Aorta (tissue), 5 donors: ENCODE measurements at places on chromosomes 11 and 22. TPM values are rescaled to one million over a fixed set of nuclear protein-coding genes. Genes with fewer than 3 reads are reported as not detected.

The SLC43A3 gene
- total RNA-seq = 59.7 TPM

The SCGB2A2 gene
- total RNA-seq = not detected

The NAA40 gene
- total RNA-seq = 16.1 TPM

The MS4A6A gene
- 76.9 TPM for total RNA-seq

The MS4A6E gene
- 1.3 TPM for total RNA-seq

DNA sequence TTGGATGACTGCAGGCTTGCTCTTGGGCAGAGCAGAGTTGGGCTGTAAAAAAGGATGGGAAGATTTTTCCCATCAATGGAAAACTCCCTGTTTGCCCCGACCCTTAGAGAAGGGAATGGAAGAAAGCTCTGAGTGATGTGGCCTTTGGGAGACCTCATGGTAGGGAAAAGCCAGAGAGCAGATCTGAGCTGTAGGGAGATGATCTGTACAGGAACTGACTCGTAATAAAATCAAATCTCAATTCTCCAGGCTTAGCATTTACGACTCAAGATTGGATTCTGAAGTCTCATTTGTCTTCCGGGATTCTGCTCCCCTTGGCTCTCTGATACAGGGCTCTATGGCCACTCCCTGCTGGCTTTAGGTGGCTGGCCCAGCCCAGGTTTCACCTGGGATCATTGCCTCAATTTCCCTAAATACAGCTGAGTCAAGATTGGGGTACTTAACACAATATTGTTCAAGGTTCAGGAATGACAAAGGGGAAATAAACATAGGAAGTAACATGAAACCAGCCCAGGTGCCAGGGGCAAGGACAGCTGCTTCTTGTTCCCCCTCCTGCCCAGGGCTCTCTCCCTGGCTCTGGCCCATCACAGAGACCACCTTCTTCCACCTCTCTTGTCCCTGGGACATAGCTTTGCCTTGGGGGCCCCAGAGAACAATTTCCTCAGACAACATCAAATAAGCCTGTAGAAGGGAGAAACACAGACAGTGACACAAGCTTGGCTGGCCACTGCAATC, 38.4 kb upstream of the THY1 start:
- H3K4me1 ChIP-seq = no peaks in the 10 kb centered on the region
- no peak overlapping the region for H3K4me3 ChIP-seq
- H3K27ac ChIP-seq = no peak overlapping the region
- H3K27me3 ChIP-seq = no peaks in the 10 kb centered on the region
- no peaks in the 10 kb centered on the region for H3K36me3 ChIP-seq

- no peak for DNase-seq
- H3K27ac ChIP-seq = no peak overlapping the region
Observed at GRCh38 chr11:119114351-119114750, 7.0 kb upstream of the HINFP start.

- DNase-seq = no peak
- H3K36me3 ChIP-seq = no peaks in the 10 kb centered on the region
- no peak overlapping the region for H3K4me3 ChIP-seq
- H3K4me1 ChIP-seq = no peaks in the 10 kb centered on the region
Observed at GRCh38 chr11:90635151-90635550, 412.3 kb upstream of the CHORDC1 start.

GRCh38 chr11:83257761-83258168, 28.4 kb downstream of the CCDC90B start:
- peak; percentile 47 for DNase-seq
- no peaks in the 10 kb centered on the region for H3K36me3 ChIP-seq
- peak overlapping the region; percentile 12 for H3K27ac ChIP-seq
- H3K27me3 ChIP-seq = no peaks in the 10 kb centered on the region

DNA sequence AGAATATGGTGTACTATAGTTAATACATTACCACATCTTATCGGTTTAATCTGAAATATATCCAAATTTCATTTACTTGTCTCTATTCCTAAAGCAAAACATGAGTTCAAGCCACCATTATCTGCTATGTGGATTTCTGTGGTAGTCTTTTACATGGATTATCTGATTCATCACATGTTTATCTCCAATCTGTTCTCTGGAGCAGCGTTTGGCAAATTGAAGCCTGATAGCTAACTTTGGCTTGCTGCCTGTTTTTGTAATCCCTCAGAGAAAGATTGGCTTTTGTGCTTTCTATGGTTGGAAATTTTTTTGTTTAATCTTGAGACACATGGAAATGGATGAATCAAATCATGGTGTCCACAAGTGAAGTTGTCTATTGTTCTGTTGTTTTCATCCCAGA, 274.3 kb downstream of the JRKL start:
- DNase-seq = no peak
- no peaks in the 10 kb centered on the region for H3K36me3 ChIP-seq
- no peak overlapping the region for H3K27ac ChIP-seq
- no peaks in the 10 kb centered on the region for H3K4me1 ChIP-seq
- no peaks in the 10 kb centered on the region for H3K27me3 ChIP-seq

- no peaks in the 10 kb centered on the region for H3K4me1 ChIP-seq
- no peak overlapping the region for H3K27ac ChIP-seq
- no peak overlapping the region for H3K4me3 ChIP-seq
- H3K27me3 ChIP-seq = no peaks in the 10 kb centered on the region
- no peaks in the 10 kb centered on the region for H3K36me3 ChIP-seq
Observed at GRCh38 chr22:23114721-23115020, 27.1 kb downstream of the RSPH14 start.

GRCh38 chr11:94504689-94505293, 7.5 kb upstream of the C11orf97 start:
- H3K4me3 ChIP-seq = no peak overlapping the region
- H3K27me3 ChIP-seq = no peaks in the 10 kb centered on the region
- H3K27ac ChIP-seq = no peak overlapping the region
- peaks cover 5% of the 10 kb centered on the region for H3K36me3 ChIP-seq

- no peak overlapping the region for H3K27ac ChIP-seq
- H3K4me3 ChIP-seq = no peak overlapping the region
Observed at GRCh38 chr22:42294034-42294985, 23.9 kb upstream of the TCF20 start.
